ENCODE measurements at places on chromosomes 1 and 21.

DNA sequence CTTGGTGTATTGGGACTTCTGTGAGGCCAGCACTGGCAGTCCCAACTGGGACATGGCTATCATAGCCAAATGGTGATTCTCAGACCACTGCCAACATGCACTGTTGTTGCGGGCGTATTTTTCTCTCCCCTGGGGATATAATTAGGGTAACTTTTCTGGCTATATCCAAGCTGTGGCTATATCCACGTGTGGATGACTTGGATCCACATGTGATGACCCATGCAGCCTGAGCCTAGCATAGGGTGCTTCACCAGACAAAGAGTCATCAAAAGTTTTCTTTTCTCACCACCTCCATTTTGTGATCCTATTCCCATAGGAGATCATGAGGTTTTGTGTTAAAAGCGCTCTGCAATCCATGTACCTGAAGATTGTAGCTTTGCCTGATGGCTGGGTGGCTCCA, 51.2 kb upstream of the CSF3R start:
- no peak for DNase-seq

GRCh38 chr1:185474440-185475149, 157.6 kb upstream of the IVNS1ABP start:
- DNase-seq, result no peak

DNA sequence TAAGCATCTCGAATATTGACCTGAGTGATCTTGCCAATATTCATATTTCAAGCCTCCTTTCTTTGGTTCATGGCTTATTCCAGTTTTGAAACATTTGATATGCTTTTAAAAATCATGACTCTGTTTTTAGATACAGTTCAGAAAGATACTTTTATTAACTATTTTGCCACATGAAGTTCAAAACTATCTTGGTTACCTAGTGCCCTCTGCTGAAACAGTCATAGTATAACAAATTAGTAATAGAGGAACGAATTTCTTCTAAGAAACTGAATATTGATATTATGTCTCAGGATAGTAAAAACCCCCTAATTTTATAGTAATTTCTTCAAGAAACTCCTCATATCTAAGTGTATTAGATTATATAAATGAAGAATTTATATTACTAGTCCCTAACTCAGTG, 52.6 kb upstream of the RC3H1 start:
- peak; percentile 47 for DNase-seq

GRCh38 chr1:93735722-93736121, 54.1 kb upstream of the BCAR3 start:
- DNase-seq, result no peak

DNA sequence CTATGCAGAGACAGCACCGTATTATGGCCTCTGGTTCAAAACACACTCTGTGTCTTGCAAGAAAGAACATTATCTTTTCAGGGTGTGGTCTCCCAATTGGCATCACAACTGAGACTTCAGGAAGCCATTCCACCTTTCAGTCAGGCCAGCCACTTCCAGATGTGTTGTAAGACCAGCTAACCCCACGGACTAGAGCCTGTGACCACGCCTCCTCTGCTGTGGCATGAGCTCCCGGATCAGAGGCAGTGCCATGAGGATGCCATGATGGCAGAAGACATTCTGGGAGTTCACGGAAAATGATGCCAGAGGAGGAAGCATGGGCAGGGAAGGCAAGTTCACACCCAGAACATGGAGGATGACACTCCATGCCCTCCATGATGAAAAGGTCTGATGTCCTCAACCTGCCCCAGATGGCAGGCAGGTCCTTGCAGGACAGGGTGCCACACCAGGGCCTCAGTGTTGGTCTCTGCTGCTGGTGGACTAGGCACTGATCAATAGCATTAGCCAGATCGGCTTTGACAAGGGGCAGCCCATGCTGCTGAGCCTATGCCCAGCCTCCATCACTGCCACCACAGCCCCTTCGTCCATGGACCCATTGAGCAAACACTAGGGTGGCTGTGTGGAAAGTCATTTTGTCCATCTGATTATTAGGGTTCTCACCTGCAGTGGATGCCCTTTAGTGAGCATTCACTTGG, 341.6 kb downstream of the MATN1 start:
- no peak for DNase-seq

- no peak for DNase-seq
Measured at GRCh38 chr1:179937668-179938254, 16.8 kb upstream of the CEP350 start.

GRCh38 chr1:6996866-6997265, 211.6 kb downstream of the CAMTA1 start:
- DNase-seq, result no peak

GRCh38 chr1:164675342-164675904, 116.4 kb downstream of the PBX1 start:
- no peak for DNase-seq

GRCh38 chr1:103859721-103860120, 110.0 kb downstream of the AMY1C start:
- no peak for DNase-seq

GRCh38 chr1:3473381-3473844, 18.9 kb downstream of the ARHGEF16 start:
- no peak for DNase-seq

DNA sequence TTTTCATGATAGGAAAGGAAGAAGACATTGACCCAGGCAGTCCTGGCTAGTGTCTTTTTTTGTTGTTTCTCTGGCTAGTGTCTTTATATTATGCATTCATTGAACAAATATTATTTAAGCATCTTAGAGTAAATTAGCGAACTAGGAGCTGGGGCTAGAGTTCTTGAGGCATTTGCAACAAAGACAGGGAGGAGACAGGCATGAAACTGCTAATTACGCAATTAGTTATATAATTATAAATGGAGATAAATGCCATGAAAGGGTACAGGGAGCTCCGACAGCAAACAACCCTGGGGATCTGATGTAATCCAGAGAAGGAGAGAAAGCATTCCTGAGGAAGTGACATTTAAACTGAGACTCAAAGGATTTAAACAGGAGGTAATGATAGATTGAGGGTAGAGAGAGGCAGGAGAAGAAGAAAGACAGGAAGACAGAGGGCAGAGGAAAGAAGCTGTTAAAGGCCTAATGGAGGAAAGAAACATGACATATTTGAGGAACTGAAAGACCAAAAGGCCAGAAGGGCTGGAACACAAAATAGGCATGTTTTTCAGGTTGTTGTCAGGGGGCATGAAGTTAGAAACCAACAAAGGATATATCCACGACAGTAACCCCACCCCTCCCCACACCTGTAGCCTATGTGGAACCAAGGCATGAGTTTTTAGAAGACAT, 99.5 kb upstream of the GJB5 start:
- no peak for DNase-seq

GRCh38 chr1:245480393-245481120, 325.8 kb downstream of the KIF26B start:
- DNase-seq, result no peak

DNA sequence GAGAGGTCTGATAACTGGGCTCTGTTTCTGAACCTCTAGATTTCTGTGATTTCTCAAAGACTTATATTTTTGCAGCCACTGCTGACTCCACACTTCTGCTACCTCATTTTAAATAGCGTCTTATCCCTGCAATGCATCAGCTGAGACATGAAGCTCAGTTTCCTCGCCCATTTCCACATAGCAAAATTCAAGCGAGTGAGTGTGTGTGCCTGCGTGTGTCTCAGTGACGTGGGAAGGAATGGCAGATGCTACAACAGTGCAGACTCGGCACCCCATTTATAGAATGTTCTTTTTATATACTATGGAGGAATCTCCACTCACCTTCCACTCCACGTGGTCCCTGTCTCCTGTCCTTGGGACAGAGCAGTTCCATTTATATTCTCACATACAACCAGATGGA, 35.7 kb downstream of the ZMYND12 start:
- DNase-seq, result no peak

DNA sequence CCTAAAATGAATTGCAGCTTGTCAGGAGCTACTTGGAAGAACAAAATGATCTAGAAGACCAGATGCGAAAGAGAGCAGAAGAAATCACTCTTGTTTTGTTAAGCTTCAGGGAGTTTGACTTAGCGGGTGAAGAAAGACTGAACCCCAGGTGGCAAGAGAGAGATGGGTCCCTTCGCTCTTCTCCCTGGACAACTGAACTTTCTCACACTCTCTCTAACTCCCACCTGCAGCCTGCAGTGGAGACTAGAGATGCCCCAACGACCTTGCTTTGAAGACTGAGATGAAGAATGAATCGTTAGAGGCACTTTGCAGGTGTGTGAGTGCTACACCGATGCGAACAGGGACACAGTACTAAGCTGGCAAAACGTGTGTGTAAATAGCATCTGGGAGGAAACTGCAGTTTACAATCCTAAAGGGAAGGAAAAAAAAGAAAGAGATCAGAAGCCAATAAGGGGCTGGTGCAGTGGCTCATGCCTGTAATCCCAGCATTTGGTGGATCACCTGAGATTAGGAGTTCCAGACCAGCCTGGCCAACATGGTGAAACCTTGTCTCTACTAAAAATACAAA, 64.5 kb upstream of the LYST start:
- no peak for DNase-seq

DNA sequence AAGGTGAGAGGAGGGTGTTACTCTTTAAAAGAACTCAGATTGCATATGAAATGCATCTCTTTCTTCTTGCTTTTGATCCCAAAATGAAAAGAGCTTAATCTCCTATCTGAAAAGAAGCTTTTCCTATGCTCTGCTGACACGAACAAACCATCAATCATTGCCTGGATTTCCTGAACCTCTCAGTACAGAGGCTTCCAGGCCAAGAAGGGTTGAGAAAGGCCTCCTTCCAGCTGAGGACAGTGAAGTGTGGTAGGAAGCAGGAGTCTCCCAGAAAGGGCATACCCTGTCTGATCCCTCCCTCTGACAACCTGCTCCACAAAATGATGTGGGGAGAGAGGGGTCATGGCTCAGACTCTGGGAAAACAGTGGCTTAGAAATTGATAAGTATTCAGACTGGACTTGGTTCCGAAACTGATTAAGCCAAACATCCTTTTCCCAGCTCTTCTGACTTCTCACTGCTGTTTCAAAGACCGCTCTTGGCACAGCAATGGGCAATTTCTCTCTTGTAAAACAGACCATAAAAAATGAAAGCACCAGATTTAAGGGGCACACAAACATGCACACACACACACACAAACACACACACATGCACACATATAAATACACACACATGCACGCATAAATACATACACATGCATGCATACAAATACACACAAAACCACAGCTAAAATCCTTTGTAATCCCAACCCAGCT, 310.3 kb downstream of the SIPA1L2 start:
- no peak for DNase-seq

- DNase-seq, result no peak
Measured at GRCh38 chr1:161956097-161956496, 67.6 kb downstream of the OLFML2B start.

- no peak for DNase-seq
Measured at GRCh38 chr1:218702775-218703174, 357.6 kb downstream of the TGFB2 start.

DNA sequence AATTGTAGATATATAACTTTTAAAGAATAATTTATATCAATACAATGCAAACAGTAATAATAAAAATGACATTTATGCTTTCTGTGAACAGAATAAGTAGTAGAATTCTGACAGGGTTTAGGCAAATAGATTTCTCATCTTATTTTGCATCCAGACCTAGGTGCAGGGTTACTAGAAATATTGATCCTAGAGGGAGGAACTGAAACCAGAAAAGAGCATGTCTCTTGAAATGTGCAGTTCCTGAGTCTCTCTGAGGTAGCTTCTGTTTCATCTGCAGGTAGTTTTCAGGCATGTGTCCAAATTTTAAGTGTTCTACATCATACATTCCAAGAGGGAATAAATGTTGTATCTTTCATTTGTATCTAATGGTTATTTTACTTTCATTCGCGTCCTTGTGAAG, 631.9 kb upstream of the ADGRL4 start:
- DNase-seq, result no peak

DNA sequence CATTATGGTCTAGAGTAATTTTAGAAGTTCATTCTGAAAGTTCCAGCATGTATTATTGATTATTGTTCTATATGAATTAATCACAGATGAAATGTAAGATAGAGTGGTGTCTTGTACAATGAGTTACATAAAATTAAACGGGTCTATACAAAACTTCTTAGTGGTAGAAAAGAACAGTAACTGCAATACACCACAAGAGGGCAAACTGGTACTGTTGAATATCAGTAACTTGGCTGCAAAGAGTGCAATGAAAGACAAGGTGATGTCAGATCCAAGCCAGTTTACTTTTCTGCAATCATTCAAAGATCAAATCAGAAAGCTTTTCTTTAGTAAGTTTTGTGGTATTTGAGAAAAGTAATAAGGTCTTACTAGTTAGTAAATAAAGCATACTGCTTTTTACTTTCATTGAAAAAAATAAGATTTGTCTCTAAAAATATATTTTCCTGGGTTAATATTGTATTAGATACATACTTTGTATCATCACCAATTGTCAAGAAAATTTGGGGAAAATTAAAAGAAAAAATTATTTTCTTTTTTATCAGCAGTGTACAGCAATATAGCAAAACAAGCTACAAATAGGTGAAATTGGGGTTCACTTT, 66.4 kb upstream of the BTG3 start:
- DNase-seq, result peak; percentile 69

- DNase-seq, result no peak
Measured at GRCh38 chr1:48831120-48831978, 54.7 kb upstream of the BEND5 start.

- no peak for DNase-seq
Measured at GRCh38 chr1:84781946-84782771, 91.9 kb upstream of the SSX2IP start.

GRCh38 chr1:5954964-5955363, 37.3 kb downstream of the NPHP4 start:
- DNase-seq, result no peak

- DNase-seq, result no peak
Measured at GRCh38 chr1:94351481-94351880, 66.7 kb upstream of the ABCD3 start.

GRCh38 chr1:178619042-178619927, 105.8 kb upstream of the RALGPS2 start:
- DNase-seq, result no peak

GRCh38 chr21:19864476-19864875, 1133.7 kb upstream of the NCAM2 start:
- DNase-seq, result no peak

DNA sequence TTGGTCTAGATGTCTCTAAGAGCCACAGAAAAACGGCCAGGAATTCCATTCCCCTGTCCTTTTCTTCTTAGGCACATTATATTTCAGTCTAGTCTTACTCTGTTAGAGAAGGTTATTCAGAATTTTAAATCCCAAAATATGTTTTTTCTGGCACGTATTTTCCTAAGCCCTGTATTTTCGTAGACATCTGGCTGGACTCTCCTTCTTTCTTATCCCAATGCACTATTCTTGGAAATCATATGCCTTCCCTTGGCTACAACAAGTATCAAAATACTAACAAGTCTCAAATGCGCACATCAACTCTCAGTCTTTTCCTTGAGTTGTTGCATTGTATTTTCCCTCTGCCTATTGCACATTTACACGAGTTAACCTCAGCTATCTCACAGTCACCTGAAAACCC, 96.2 kb downstream of the DPYD start:
- peak; percentile 44 for DNase-seq
